ENCODE measurements at places on chromosomes 1 and 21.

GRCh38 chr1:158071138-158071537 is 77.7 kb downstream of the KIRREL1 start:
- no peak for DNase-seq

GRCh38 chr1:209434066-209434465 is 149.4 kb upstream of the CAMK1G start:
- DNase-seq: no peak

DNA sequence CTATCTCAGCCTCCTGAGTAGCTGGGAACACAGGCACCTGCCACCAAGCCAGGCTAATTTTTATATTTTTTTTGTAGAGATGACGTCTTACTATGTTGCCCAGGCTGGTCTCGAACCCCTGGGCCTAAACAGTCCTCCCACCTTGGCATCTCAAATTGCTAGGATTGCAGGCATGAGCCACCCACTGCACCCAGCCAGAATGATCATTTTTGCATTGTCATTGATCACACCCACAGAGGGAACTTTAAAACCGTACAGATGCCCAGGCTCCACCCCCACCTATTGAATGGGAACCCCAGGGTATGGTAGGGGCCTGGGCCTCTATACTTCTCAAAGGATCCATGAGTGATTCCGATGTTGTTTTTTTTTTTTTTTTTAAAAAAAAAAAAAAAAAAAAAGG is 36.7 kb downstream of the ETNK2 start:
- DNase-seq: no peak

DNA sequence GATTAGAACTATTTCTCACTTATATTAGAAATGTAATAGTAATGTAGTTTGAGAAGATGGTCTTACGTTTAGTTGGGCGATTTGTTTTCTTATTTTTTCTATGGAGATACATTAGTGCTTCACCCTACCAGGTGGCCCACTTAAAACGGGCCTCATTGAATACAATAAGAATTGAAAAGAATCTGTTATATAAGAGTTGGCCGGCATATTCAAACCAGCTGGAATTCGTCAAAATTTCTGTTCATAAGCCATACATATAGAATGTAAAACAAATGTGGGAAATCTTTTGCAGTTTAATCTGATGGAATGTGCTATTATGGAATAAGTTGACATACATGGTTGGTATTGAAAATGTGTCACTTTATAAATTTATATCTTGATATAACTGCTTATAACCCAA is 96.4 kb upstream of the C1orf105 start:
- DNase-seq: no peak

DNA sequence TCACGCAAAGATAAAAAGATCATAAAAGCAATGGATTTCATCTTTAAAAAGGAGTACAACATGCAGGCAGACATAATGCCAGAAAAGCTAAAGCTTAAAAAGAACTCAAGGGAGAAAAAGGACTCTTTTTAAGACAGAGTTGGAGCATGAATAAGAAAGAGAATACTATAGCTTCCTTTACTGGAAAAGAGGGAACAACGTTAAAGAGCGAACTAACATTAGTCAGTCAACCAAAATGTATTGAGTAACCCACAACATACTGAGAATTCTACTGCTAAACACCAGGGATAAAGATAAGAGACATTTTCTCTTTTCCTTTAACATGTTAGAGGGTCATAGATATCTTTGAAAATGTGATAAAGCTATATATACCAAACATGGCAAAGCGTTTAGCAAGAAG is 182.0 kb downstream of the DUSP10 start:
- DNase-seq: no peak

GRCh38 chr1:240099748-240100147 is 8.1 kb downstream of the FMN2 start:
- no peak for DNase-seq

GRCh38 chr1:214111796-214112195 is 124.0 kb downstream of the PROX1 start:
- no peak for DNase-seq

DNA sequence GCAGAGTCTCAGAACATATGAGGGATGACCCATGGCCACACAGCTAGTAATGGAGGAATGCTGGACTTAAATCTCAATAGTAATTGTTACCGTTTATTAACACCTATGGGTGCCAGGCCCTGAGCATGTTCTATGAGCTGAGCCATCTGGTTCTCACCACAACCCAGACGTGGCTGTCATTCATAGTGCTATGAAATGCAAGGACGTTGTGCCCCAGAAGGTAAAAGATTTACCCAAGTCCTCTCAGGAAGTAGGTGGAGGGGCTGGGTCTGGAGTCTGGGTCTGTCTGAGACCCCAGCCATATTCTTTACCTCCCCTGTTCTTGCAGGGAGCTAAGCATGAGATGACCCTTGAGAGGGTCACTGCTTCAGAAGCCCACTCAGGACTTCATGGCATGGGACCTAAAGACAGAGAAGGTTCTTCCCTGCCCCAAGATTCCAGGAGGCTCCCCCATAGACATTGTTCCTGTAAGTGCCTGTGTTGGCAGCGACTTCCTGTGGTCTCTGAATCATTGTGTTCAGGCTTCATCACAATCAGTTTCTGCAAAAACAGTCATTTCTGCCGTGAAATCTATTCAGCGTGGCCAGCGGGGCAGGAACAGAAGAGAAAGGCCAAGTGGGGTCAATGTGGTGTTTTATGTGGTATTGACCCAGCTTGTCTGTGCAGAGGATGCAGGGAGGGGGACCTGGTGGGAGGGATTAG is 475.4 kb downstream of the PTPRU start:
- no peak for DNase-seq

DNA sequence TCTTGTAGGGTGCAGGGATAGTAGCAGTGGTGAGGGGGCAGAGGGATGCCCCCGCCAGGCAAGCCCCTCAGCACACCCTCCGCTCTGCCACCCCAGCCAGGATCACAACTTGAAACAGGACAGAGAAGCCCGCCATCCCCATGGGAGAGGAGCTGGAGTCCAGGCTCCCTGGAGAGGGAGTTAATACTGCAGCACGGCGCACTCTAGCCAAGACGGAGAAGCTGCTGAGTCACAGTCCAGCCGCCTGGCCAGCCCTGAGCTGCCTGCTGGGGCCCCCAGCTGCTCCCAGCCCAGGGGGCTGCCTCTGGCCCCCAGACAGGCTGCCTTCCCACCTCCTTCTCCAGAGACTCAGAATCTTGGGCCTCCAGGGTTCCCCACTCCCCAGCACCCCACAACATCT is 87.2 kb downstream of the SYT2 start:
- DNase-seq: peak; percentile 23

- DNase-seq: no peak
These were observed 41.1 kb downstream of the NGF start for GRCh38 chr1:115296981-115297380.

DNA sequence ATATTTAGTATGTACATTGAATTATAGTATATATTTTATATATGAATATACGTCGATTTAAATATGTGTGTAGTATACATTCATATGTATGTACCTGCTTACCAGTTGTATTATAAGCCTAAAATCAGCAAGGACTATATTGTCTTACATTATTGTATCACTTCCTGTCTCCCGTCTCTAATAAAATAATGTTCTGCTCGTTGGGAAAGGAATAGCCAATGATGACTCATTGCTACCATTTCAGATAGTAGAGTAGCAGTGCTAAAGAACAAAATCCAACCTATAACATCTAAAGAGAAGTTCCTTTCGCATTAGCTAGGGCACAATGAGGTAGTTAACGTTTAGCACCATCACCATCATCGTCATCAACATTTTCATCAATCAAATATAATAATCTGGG is 39.9 kb upstream of the SMYD2 start:
- no peak for DNase-seq

- no peak for DNase-seq
These were observed 7.7 kb upstream of the ALG14 start for GRCh38 chr1:95080446-95080845.

DNA sequence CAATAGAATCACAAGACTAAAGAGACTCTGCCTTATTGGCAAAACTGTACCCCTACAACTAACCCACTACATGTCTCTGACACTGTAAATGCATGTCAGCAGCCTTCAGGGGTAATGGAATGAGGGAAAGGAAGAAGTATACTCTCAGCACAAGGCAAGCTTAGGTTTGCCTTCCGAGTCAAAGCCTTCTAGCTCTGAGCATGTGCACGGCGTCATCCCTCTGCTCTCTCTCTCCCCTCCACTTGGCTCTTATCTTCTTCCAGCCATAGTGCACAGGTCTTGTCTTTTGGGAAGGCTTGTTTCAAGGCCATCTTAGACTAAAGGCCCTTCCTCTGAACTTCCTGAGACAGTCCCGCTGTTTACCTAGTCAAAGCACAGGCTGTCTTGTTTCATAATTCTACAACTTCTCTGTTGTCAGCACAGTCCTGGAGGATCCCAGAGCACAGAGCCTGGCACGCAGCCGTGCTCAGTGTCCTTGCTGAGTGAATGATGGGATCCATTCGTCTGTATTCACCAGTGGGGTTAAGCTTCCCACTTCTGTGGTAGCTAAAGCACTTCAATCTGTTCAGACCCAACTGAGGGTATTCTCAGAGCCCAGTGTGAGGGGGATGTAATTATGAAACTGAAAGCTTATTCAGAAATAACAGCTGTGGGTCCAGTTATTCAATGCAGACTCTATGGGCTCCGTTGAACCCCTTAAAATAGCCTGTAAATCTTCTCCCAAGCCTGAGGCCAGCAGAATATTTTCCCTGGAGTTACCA is 166.5 kb upstream of the PLD5 start:
- no peak for DNase-seq

GRCh38 chr1:155113450-155113980 is 14.2 kb upstream of the EFNA1 start:
- no peak for DNase-seq

DNA sequence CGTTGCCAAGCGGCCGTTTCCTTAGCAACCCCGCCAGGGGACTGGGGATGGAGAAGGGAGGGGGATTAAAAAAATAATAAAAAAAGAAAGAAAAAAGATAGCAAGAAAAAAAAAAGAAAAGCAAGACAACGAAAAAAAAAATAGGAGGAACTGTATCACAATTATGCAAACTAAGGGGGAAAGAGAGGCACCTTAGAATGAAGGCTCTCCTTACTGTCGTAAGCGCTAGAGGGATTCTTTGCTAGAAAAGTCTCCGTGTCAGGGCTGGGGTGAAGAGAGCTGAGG is 625 bp upstream of the NEGR1 start:
- no peak for DNase-seq

DNA sequence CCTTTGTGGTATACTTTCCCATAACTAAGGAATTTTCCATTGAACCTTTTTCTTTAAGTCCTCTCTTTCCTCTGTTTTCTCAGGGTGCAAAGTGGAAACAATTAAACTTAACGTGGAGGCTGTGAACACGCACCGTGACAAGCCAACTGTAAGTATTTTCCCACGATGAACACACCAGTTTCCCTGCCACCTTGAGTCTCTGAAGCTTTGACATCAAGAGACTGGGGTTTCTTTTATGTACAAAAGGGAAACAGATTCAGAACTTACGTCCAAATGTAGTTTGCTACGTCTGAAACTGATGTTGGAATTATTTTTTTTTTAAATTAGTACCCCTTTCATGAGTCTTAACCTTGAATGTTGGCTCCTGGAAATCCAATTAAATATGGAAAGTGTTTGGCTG is 17.2 kb upstream of the C4BPB start:
- no peak for DNase-seq

DNA sequence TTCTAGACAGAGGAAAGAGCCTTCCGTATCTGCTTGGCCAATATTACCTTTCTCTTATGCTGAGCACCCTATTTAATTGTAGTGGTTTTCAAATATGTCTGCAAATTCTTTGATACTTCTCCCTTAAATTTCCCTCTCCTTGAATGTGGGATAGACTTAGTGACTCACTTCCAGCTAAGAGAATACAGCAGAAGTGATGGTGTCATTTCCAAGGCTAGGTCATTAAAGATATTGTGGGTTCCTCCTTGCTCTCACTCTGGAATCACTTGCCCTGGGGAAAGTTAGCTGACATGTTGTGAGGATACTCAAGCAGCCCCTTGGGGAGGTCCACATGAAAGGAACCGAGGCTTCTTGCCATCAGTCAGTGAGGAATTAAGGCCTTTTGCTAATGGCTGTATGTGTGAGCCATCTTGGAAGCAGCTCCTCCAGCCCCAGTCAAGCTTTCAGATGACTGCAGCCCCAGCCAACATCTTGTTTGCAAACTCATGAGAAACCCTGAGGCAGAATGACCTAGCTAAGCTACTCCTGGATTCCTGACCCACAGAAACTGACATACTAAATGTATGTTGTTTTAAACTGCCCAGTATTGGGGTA is 8.1 kb upstream of the CITED4 start:
- DNase-seq: no peak

DNA sequence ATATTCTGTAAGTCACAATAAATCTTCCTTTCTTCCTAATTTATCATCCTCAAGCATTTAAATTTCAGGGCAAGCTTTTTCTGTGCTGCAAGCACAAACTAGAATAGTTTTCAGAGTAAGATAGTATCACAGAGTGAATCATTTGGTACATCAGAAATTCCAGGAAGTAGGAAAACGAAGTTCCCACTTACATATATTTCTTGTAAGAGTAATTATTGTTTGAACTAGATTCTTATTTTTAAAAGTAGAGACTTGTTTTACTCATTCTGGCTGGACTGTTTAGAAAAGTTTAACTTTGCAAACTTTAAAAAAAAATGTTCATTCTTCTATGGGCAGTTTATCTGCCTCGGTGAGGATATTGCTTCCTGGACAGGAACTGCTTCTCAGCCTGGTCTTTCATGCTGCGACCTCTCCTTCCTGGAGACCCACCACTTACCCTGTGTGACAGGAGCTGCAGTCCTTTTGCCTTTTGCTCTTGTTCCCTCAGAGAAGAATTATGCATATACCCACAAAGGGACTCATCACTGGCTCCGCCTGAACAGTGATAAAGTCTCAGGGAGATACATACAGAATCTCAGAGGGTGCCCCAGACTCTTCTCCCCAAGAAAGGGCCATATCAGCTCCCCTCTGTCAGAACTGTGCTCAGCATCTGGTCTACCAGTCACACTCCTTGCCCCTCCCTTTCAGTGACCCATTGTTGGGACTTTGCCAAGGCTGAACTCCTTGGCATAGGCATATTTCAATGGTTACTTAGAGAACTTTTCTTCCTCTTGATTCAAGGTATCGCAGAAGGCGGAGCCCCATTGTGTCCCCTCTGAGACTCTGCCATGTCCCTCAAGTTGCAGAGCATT is 102.7 kb upstream of the CD55 start:
- peak; percentile 51 for DNase-seq

GRCh38 chr21:34801519-34802132 is 132.8 kb downstream of the CLIC6 start:
- DNase-seq: no peak

DNA sequence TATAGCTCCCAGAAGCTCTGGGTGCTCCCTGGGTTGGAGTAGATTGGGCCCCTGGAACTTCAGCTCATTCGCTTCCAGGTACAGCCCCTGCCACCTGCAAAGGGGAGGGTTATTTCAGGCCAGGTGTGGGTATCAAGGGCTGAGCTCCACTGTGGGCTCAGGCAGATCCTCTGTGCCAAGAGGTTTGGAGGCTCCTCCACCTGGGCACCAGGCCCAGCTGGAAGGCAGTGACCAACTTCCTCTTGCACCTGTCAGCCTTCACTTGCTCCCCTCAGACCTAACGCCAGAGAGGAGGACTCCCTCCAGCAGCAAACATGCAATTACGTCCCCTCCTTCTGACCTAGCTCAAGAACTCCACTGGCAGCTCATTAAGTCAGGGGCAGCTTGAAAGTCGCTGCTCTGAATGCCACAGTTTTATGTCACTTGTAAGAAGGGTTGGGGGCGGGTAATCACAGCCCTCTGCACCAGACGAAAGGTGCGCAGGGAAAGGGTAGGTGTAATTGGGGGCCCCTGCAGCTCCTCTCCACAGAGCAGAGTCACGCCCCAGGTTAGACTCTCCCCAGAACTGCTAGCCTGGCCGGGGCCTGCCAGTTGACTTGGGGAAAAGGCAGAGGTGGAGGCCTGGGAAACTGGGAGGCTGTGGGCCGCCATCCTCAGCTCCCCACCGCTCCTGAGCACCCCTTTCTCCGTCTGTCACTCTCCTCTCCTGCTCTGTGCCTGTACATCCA is 125.0 kb upstream of the TMPRSS2 start:
- DNase-seq: no peak
